Muscle of arm (tissue), 14 donors: ENCODE measurements at places on chromosomes 4 and X. TPM values are rescaled to one million over a fixed set of nuclear protein-coding genes. Genes with fewer than 3 reads are reported as not detected.

DNA sequence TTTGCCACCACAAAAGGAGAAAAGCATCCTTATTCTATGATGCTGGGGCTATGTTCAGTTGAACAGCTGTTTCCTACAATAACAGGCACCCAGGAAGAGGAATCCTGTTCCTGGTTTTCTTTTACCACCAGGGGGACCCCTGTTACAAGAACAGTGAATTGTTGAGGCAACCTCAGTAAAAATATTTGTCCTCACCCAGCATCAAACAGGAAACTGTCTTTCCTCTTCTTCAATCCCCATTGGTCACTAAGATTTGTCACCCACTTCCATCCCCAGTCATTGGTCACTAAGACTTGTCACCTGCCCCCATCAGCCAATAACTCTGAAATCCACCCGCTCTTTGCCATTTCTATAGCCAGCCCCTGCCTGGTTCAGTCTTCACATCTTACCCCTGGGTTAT is 143.5 kb upstream of the GALNT7 start:
- DNase-seq, result peak; percentile 75

DNA sequence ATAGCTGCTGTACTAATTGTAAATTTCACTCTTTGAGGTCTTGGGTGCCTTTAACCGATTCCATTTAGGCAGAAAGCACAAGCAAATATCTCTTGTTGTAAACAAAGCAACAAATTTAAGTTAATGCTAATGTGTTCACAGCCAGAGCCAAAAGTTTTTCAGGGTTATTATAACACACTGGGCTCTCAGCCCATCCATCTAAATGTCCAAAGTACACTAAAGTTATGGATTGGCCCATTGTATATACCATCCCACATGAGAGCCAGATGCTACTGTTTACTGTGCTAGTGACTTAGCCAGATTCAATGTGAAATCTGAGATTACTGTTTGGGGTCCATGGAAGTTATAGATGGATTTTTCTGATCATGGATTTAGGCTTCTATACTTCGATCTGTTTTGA is 186.7 kb downstream of the LARP7 start:
- DNase-seq, result no peak

GRCh38 chrX:10615931-10616774 is 4.2 kb downstream of the MID1 start:
- no peak for DNase-seq

- peak; percentile 35 for DNase-seq
Observed at GRCh38 chr4:2934077-2934812, 29.0 kb downstream of the NOP14 start.

- DNase-seq, result no peak
Observed at GRCh38 chr4:2832981-2833670, 10.5 kb upstream of the ADD1 start.

DNA sequence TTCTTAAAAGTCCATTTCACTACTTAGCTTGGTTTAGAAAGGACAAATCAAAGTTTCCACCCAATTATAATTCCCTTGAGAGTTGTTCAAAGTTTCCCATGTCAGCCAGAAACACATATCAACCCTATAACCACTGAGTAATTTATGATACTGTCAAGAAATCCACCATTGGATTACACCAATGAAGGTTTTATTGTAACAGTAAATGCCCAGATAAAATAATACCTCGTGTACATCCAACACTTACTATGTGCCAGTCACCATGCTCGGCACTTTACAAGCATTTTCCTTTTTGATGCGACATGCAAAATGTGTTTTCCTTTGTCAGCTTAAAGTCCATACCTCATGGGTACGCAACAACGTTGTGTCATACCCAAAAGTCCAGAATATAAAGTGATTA is 64.0 kb downstream of the MID1 start:
- no peak for DNase-seq

The TEX13C gene
- not detected for polyA plus RNA-seq

DNA sequence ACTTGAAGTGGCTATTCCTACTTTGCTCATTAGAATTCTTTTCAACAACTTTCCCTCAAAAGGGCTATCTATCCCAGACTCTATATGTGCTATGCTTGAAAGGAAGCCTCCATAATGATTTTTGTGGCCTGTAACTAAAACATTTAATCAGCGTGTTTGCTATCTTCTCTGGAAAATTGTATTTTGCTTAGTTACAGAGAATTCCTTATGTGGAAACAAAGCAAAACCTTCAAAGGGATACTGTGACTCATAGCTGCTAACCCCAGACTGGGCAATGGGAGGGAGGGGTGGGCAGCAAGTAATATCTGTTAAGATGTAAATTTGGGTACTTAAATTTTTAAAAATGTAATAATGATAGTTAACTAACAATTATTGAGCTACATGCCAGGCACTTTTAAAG is 3.7 kb downstream of the SLC25A14 start:
- no peak for DNase-seq

The MAGEA8 gene
- polyA plus RNA-seq, result 0.13 TPM

The ITIH6 gene
- 0.89 TPM for polyA plus RNA-seq

The GPC3 gene
- polyA plus RNA-seq, result 274 TPM

The BEX2 gene
- 39.2 TPM for polyA plus RNA-seq

The MAGEA11 gene
- polyA plus RNA-seq, result not detected

DNA sequence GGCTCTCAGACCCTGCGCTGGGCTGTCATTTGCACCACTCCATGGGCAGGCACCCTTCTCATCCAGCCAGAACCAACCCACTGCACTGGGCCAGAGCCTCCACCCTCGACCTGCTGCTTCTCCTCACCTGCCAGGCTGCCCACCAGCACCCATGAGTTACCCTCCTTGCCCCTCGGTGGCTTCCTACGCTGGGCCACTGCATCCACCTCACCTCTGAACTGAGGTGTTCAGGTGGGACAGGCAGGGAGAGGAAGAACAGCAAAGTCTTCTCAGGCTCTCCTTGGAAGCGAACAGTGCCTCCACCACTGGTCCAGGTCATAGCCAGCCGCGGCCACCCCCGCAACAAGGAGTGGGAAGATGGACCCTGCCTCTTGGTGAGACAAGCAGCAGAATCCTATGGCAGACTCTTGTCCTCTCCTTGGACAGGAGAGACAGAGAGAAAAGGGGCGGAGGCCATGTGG is 32.4 kb upstream of the HMX1 start:
- DNase-seq, result no peak

- DNase-seq, result no peak
Observed at GRCh38 chr4:110624398-110624780, 1.5 kb upstream of the PITX2 start.

- DNase-seq, result no peak
Observed at GRCh38 chr4:3122081-3122563, 47.6 kb downstream of the HTT start.

DNA sequence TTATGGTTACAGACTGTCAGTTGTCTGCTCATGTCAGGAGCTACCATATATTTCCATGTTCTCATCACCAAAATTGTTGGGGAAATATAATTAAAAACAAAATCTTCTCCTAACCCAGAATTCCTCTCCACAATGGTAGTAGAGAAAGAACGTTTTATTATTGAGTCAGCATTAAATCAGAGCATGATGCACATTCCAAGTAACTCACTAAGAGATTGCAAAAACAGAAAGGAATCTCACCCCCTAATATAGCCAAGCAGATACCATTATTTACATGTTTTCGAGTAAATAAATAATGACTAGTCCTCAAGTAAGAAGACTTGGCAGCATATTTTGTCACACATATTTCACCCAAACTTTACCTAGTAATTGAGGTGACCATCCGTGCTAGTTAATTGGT is 36.2 kb upstream of the ARHGEF6 start:
- DNase-seq, result no peak
